CD8-positive, alpha-beta memory T cell (primary cell): ENCODE measurements at places on chromosomes 2 and 18. TPM values are rescaled to one million over a fixed set of nuclear protein-coding genes. Genes with fewer than 3 reads are reported as not detected.

The RTP5 gene
- 0.18 TPM for total RNA-seq

The MATN3 gene
- not detected for total RNA-seq

The CERKL gene
- total RNA-seq, result not detected

The GPR35 gene
- total RNA-seq, result 9.0 TPM

The ABHD1 gene
- 0.33 TPM for total RNA-seq

The TUBA3E gene
- not detected for total RNA-seq

The ITGAV gene
- total RNA-seq, result 10.7 TPM

DNA sequence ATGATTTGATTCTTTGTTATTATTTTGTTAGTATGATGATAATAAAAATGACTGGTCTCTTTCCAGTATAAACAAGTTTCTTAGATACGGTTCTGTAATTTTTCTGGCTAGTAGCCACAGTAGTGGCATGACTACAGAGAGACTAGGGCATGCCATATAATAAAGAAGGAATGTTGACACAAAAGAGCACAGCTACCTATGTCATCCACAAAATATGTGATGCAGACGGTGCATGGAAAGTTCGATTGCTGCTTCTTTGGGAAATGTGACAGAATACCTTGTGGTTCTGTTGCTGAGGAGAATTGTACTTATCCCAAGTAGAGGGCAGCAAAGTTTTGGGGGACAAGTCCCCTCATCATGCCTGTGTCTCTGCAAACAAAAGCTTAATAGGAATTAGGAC is 26.1 kb upstream of the SETBP1 start:
- no peaks in the 10 kb centered on the region for H3K27me3 ChIP-seq
- no peak overlapping the region for H3K4me3 ChIP-seq
- no peak overlapping the region for H3K27ac ChIP-seq
- H3K36me3 ChIP-seq, result no peaks in the 10 kb centered on the region
- H3K4me1 ChIP-seq, result no peaks in the 10 kb centered on the region

- no peak overlapping the region for H3K27ac ChIP-seq
- peaks cover 2% of the 10 kb centered on the region for H3K27me3 ChIP-seq
- DNase-seq, result no peak
- H3K36me3 ChIP-seq, result no peaks in the 10 kb centered on the region
Observed at GRCh38 chr2:238722181-238722580, 125.7 kb upstream of the TWIST2 start.

GRCh38 chr2:165645930-165646831 is 147.9 kb downstream of the GALNT3 start:
- H3K27ac ChIP-seq, result no peak overlapping the region
- H3K27me3 ChIP-seq, result no peaks in the 10 kb centered on the region
- DNase-seq, result no peak
- H3K4me1 ChIP-seq, result no peaks in the 10 kb centered on the region
- H3K4me3 ChIP-seq, result no peak overlapping the region

- H3K27ac ChIP-seq, result no peak overlapping the region
- H3K4me3 ChIP-seq, result no peak overlapping the region
- H3K36me3 ChIP-seq, result no peaks in the 10 kb centered on the region
- H3K27me3 ChIP-seq, result no peaks in the 10 kb centered on the region
- DNase-seq, result no peak
Observed at GRCh38 chr18:6792391-6792790, 62.9 kb downstream of the ARHGAP28 start.

- no peak for DNase-seq
- H3K4me1 ChIP-seq, result no peaks in the 10 kb centered on the region
- H3K36me3 ChIP-seq, result no peaks in the 10 kb centered on the region
- H3K4me3 ChIP-seq, result no peak overlapping the region
- no peak overlapping the region for H3K27ac ChIP-seq
Observed at GRCh38 chr18:45733535-45733934, 9.6 kb downstream of the SLC14A1 start.

DNA sequence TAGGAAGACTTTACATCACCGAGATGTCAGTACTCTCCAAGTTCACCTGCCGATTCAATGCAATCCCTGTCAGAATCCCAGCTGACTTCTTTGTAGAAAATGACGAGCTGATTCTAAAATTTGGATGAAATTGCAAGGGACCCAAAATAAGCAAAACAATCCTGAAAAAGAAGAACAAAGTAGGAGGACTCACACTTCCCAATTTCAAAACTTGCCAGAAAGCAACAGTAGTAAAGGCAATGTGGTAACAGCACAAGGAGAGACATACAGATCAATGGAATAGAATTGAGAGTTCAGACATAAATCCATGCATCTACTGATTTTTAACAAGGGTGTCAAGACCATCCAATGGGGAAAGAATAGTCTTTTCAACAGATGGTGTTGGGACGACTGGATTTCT is 52.2 kb downstream of the SMAD7 start:
- no peaks in the 10 kb centered on the region for H3K36me3 ChIP-seq
- DNase-seq, result no peak
- H3K4me3 ChIP-seq, result no peak overlapping the region
- no peaks in the 10 kb centered on the region for H3K4me1 ChIP-seq

- no peak overlapping the region for H3K4me3 ChIP-seq
- H3K27ac ChIP-seq, result no peak overlapping the region
- no peaks in the 10 kb centered on the region for H3K27me3 ChIP-seq
- H3K4me1 ChIP-seq, result no peaks in the 10 kb centered on the region
Observed at GRCh38 chr2:121860033-121860757, 104.7 kb downstream of the TSN start.

- H3K27ac ChIP-seq, result no peak overlapping the region
- peaks cover 9% of the 10 kb centered on the region for H3K4me1 ChIP-seq
- no peaks in the 10 kb centered on the region for H3K27me3 ChIP-seq
- H3K36me3 ChIP-seq, result no peaks in the 10 kb centered on the region
Observed at GRCh38 chr2:168722592-168722991, 79.8 kb upstream of the NOSTRIN start.

- H3K36me3 ChIP-seq, result no peaks in the 10 kb centered on the region
- DNase-seq, result peak; percentile 9
- H3K4me3 ChIP-seq, result peak overlapping the region; percentile 24
- H3K27ac ChIP-seq, result no peak overlapping the region
- no peaks in the 10 kb centered on the region for H3K27me3 ChIP-seq
- H3K4me1 ChIP-seq, result no peaks in the 10 kb centered on the region
Observed at GRCh38 chr18:70464343-70465114, 175.7 kb downstream of the SOCS6 start.
